Activated CD4-positive, alpha-beta T cell treated with anti-CD3 and anti-CD28 coated beads, Interleukin-2, amount 50 U/mL, for 4 hours (primary cell): ENCODE measurements at places on chromosomes 11 and 22.
A peak's percentile ranks its signal among the peaks of the same experiment; 100 is the strongest.

DNA sequence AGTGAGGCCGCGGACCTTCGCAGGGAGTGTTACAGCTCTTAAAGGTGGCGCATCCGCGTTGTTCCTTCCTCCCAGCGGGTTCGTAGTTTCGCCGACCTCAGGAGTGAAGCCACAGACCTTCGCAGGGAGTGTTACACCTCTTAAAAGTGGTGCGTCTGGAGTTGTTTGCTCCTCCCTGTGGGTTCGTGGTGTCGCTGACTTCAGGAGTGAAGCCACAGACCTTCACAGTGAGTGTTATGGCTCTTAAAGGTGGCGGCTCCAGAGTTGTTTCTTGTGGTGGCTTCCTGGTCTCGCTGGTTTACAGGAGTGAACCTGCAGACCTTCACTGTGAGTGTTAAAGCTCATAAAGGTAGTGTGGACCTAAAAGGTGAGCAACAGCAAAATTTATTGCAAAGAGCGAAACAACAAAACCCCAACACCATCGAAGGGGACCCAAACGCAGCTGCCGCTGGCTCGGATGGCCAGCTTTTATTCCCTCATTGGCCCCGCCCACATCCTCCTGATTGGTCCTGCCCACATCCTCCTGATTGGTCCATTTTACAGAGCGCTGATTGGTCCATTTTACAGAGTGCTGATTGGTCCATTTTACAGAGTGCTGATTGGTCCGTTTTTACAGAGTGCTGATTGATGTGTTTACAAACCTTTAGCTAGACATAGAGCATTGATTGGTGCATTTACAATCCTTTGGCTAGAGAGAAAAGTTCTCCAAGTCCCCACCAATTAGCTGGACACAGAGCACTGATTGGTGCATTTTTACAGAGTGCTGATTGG is 1.2 kb upstream of the TMEM45B start:
- peak; percentile 73 for DNase-seq

DNA sequence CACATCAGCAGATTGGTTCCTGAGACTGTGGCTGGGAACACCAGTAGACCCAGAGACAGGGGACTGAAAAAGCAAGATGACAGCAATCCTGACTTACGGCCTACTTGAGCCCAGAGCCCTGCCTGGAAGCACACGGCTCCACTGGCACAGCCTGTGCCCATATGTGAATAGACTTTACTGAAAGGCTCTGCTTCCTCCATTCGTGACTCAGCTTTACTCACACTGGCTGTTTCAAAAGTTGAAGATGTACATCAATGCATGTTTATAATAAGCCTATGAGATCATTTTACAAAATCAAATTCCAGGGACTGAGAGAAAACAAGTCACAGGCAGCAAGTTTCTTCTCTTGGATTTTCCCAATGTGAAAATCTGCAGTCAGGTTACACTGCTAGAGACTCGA is 134.6 kb upstream of the TEAD1 start:
- DNase-seq = no peak

DNA sequence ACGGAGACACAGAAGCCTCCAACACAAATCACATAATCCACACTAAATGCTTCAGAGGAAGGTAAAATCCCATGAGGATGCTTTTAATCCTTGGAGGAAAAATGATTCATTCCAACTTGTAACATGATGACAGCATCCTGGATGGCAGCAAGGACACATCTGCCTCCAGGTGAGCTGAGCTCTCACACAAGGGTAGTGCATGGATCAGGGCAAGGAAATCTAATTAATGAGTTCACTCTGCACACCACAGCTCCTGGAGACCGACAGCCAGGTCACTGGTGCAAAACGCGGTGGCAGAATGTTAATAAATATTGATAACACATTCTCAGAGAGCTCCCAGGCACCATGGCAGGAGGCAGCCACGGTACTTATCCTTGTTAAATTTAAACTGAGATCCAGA is 40.3 kb upstream of the CYP2D6 start:
- no peak for DNase-seq

DNA sequence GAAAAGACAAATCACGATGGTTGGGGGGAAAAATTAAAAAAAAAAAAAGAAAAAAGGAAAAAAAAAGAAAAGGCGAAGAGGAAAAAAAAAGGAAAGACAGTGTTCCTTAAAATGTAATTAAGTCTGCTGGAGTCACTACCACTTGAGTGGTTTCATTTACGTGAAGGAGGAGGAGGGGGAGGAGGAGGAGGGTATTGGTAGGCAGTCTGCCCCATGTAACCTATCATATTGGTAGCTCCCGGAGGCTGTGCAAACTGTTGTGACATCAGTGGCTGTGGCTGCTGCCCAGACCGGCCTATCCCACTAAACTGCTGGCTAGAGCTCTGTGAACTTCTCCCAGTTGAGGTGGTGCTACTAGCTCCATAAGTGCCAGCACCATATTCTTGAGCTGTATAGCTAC is 17.9 kb downstream of the KDELR3 start:
- DNase-seq = no peak

DNA sequence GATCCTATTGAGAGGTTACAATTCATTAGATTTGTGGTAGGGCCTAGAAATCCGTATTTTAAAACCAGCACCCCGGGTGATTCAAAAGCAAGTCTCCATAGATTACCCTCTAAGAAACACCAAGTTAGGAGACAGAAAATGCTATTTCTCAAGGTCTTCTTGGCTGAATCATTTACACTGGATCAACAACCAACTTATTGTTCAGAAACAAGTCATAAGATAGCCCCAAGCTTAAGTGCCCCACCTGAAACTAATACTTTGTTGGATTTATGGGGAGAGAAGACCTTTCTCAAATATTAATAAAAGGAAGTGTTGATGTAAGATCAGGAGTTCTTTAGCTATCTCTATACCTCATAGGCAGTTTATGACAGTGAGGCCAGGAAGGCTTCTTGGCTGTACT is 345.2 kb downstream of the LARGE1 start:
- no peak for DNase-seq

DNA sequence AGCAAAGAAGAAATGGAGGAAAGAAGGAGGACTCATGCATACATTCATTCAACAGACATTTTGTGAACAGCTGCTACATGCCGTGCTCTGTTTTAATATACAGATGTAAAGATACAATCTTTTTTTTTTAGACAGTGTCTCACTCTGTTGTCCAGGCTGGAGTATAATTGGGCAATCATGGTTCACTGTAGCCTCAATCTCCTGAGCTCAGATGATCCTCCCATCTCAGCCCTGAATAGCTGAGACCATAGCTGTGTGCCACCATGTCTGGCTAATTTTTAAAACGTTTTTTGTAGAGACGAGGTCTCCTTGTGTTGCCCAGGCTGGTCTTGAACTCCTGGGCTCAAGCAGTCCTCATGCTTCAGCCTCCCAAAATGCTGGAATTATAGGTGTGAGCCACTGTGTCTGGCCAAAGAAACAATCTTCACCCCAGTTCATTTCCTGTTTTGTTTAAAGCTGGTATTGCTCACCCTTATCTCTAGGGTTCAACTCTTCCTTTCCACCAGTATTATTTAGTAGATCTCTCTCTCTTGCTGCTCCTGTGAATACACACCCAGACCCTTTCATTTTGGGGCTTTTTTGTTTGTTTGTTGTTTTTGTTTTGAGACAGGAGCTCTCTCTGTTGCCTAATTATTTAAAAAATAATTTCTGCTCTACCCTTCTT is 69.8 kb downstream of the RNF169 start:
- no peak for DNase-seq

GRCh38 chr22:21981874-21982273 is 713 bp downstream of the TOP3B start:
- DNase-seq = no peak

- DNase-seq = no peak
These were observed 82.9 kb upstream of the PPARA start for GRCh38 chr22:46067159-46068111.

DNA sequence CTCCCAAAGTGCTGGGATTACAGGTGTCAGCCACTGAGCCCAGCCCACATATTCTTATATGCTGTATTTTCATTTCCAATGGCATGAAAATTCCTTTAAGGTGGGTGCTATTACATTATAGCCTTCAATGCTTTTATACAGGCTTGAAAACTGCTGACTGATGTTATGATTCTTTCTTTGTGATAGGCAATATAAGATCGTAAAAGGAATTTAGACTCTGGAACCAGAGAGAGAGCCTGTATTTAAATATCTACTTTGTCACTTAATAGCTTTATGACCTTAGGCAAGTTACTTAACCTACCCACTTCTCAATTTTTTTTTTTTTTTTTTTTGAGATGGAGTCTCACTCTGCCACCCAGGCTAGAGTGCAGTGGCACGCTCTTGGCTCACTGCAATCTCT is 26.2 kb downstream of the AGBL2 start:
- no peak for DNase-seq
